ENCODE measurements at places on chromosomes 3 and 15.

- DNase-seq = no peak
Measured at GRCh38 chr3:187615630-187616029, 54.6 kb downstream of the SST start.

DNA sequence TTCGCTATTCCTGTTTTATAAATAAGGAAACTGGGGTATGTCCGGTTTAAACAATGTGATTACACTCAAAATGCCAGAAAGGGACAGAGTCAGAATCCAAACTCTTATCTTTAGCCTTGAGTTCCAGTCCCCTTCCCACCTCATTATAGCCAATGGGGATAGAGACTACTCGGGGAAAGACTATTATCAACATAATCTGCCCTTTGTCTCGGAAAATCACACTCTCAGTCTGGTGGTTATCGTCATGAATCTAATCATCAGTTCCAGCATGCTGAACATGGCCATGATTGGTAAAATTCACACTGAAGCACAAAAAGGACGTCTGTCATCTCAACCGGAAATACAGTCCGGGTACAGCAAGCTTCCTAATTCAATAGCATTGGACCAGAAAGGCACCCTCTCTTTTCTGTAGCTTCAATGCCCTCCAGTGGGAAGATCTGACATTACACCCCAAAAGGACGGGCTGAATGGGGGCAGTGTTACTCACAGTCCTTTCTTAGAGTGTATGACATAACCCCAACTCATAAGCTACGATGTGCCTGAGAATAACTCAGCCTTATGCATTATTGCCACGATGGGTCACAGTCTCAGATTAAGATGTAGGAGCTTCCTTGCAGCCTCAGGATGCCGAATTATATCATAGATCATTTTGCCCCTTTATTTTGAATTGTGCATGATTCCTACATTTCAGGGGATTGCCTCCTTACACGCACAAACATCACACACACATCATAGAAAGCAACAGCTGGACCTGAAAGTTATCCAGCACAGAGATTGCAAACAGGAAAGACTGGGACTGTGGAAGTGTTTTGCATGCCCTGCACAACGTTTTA, 390.4 kb upstream of the LMCD1 start:
- DNase-seq = peak; percentile 68

GRCh38 chr3:191330530-191331048, 263 bp upstream of the UTS2B start:
- DNase-seq = no peak

DNA sequence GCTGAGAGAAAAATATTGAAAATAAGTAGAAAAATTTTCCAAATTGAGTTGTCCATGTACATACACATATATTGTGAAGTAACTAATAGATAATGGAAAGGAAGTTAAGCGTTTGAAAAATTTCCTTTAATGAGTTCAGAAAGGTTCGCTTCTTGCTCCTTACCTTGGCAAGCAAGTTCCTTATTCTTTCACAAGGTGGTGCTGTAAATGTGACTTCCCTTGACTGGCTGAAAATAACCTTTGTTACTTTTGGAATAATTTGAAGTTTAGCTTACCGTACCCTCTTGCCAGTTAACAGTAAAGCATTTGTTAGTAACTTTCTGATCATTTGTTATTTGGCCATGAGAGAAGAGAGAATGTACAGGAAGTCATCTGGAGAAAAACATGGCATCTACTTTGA, 41.6 kb downstream of the PYDC2 start:
- no peak for DNase-seq

GRCh38 chr3:184259878-184260723, 1.3 kb downstream of the CAMK2N2 start:
- peak; percentile 60 for DNase-seq

DNA sequence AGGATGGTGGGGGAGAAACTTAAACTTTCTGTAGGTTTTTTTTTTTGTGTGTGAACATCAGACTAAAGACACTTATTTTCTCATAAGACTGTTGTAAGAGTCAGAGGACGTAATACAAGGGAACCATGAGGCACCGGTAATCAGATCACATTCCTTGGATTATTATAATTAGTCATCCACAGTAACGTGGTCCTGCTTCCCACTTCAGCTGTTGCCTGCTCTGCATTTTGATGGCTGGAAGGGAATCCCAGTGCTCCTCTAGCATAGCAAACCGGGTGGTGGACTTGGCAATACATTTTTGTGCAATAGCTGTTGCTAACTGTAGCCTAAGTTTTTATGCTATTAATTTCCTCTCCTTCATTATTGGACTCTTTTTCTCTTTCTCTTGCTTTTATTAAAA, 294.8 kb downstream of the NR2F2 start:
- DNase-seq = no peak

- no peak for DNase-seq
Measured at GRCh38 chr3:97510795-97511194, 253.8 kb upstream of the ARL6 start.

- no peak for DNase-seq
Measured at GRCh38 chr15:83604549-83604948, 49.4 kb upstream of the ADAMTSL3 start.

DNA sequence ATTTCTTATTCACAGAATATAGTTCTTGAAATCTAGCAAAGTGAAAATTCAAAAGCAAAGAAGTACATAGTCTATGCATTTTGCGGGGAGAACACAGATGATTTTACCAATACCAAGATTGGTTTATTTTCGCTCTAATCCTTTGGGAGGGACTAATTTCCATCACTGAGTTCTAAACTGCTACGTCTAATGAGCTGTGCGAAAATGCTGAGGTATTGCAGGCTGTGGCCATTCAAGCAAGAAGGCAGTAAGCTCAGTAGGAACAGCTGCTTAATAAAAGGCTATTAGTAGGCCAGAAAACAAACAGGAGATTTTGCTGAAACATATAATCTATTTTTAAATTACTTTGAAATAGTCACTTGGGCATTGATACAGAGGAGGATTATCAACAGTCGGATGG, 379.0 kb downstream of the CNTN4 start:
- DNase-seq = no peak

DNA sequence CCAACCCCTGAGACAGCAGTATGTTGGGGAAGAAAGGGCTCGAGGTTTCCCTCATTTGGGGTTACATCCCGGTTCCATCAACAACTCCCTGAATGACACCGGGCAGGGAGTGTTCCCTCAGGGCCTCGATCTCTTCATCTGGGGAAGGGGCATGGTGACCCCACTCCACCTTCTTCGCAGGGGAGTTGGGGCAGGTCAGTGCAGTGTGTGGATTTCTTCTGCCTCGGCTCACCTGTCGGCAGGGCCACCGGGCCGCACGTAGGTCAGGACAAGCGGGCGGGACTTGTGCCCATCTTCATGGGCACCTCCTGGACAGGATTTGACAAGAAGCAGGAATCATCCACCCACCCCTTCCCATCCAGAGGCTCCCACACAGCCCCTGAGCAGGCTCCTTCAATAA, 17.4 kb downstream of the GRIP2 start:
- no peak for DNase-seq

GRCh38 chr3:126539558-126540250, 15.7 kb downstream of the CHST13 start:
- no peak for DNase-seq

DNA sequence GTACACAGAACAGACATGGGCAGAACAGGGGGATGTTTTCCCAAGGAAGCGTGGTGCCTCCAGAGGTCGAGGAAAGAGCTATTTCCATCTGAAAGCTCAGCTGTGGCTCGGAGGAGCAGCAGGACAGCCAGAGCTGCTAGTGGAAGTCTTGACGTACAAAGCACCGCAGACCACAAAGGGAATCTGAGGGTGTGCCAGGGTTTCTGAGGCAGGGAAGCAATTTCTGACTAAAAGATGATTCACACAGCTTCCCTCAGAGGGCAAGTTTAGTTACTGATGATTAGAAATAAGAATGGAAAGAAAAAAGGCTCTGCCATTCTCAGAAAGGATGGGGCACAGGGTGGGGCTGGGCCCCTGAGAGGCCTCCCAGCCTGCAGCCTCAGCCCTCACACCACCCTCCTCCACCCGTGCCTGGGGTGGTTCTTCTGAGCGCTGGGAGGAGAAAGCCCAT, 45.8 kb upstream of the SEC13 start:
- DNase-seq = peak; percentile 73

GRCh38 chr3:129507181-129507831, 21.1 kb upstream of the RHO start:
- no peak for DNase-seq

GRCh38 chr15:64938192-64938591, 26.5 kb downstream of the ANKDD1A start:
- DNase-seq = no peak

GRCh38 chr3:175432376-175433025, 573.4 kb downstream of the NAALADL2 start:
- no peak for DNase-seq
